Hepatocyte (in vitro differentiated cells): ENCODE measurements at places on chromosomes 5 and 9. TPM values are rescaled to one million over a fixed set of nuclear protein-coding genes. Genes with fewer than 3 reads are reported as not detected.
A peak's percentile ranks its signal among the peaks of the same experiment; 100 is the strongest.

Gene IFNK
- 0.36 TPM in 1 of 2 replicates, not detected in the other for polyA plus RNA-seq

Gene OR2V2
- polyA plus RNA-seq = not detected in 2 replicates

Gene PCDHGA7
- polyA plus RNA-seq = not detected in 2 replicates

DNA sequence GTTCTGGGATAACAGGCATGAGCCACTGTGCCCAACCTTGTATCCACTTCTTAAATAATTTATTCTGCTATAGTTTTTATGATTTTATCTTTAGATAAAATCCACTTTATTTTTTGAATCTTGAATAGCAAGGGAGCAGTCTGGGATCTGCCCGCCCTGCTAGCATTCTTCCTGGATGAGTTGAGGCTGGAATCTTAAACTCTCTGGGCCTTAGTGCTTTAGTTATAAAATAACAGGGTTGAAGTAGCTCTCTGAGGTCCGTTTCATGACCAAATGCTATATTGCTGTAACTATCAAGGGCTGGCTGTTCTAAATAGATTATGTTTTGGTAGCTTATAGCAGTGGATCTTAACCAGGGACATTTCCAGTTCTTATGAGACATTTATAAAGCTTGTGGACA is 20.8 kb downstream of the ACER2 start:
- DNase-seq = no peak

DNA sequence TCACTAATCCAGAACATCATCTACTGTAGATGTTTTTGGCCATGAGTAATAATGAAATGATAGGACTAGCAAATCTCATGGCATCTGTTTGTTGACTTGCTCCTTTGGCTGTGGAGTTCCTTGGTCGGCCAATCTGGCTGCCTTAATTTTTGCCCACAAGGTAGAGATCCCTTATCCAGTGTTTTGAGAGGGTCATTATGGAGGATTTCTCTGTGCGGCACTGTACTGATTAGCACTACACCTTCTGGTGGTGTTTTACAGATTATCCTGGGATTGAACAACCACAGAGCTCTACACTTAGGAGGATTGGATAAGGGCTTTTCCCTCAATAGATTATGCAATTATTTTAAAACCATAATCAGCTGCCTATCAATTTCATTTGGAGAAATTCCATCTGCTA is 3.2 kb upstream of the ENHO start:
- no peak for DNase-seq

DNA sequence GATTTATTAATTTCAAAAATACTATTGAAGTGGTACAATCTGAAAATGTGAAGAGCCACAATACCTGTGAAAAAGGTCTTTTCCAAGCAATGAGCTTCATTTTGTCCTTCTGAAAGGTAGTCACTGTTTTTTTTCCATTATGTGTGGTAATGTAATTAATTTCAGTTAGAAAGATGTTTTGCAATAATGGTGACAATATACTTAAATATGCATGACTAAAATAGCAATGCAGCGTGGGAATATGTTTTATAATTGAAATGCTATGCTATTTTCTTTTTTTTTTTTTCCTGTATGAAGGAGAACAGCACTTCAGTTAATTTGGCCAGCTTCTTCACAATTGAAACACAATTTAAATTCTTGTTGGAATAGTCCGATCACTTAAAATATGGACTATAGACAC is 41.9 kb downstream of the NPR3 start:
- no peak for DNase-seq

GRCh38 chr9:124133727-124134126 is 122.2 kb downstream of the LHX2 start:
- no peak for DNase-seq

GRCh38 chr9:114516913-114517312 is 11.6 kb upstream of the WHRN start:
- no peak for DNase-seq

GRCh38 chr5:175288048-175288621 is 155.8 kb downstream of the DRD1 start:
- DNase-seq = peak; percentile 69

DNA sequence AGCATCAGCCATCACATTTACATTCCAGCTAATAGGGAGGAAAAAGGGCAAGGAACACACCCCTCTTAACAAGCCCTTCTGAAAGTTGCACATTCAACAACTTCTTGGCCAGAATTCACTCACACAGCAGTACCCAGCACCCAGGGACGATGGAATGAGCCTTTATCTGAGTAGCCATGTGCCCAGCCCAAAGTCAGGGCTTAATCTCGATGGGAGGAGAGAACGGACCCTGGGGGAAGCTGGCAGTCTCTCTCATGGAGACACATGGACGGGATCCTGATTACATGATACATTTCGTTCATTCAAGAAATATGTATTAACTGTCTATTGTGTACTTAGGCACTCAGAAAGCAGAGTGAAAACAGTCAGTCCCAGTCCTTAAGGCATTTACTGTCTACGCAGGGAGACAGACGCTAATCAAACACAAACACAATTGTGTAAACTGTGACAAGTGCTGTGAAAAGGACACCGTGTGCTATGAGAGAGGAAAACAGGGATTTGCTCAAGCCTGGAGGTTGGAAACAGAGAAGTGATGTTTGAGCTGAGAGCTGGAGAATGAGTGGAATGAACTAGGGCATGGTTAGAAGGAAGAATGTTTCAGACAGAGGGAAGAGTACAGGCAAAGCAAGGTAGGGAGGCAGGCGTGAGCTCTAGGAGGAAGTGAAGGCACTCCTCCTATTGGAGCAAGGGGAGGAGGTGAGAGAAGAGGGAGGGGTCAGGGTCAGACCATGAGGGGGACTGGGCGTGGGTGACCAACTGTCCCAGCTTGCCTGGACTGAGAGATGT is 7.4 kb downstream of the OTULINL start:
- peak; percentile 45 for DNase-seq

DNA sequence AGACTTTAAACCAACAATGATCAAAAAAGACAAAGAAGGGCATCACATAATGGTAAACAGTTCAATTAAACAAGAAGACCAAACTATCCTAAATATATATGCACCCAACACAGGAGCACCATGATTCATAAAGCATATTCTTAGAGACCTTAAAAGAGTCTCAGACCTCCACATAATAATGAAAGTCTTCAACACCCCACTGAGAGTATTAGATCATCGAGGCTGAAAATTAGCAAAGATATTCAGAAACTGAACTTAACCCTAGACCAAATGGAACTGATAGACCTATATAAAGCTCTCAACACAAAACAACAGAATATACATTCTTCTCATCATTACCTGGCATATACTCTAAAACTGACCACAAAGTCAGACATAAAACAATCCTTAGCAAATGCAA is 11.7 kb upstream of the SPINK14 start:
- DNase-seq = no peak

GRCh38 chr5:16934677-16935153 is 1.4 kb downstream of the MYO10 start:
- no peak for DNase-seq

GRCh38 chr5:54620141-54620933 is 102.8 kb downstream of the SNX18 start:
- no peak for DNase-seq
